Tibial artery (tissue), 4 donors: ENCODE measurements at places on chromosomes 13 and 19.
A peak's percentile ranks its signal among the peaks of the same experiment; 100 is the strongest.

DNA sequence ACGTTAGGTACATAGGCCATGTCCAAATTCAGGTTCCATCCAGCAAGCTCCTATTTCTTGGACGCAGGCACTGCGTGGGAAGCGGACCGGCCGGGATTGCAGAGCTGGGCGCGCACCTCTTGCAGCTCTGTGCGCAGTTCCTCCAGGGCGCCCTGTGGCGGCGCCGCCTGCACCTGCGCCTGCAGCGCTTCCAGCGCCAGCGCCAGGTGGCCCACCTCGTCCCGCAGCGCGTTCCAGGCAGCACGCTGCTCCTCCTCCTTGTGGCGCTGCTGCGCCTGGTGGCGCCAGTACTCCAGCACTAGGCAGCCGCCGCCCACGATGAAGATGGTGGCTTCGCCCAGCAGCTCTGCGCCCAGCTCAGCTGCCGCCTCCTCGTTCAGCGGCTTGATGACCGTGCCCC, 31.1 kb downstream of the OPA3 start:
- DNase-seq: no peak

DNA sequence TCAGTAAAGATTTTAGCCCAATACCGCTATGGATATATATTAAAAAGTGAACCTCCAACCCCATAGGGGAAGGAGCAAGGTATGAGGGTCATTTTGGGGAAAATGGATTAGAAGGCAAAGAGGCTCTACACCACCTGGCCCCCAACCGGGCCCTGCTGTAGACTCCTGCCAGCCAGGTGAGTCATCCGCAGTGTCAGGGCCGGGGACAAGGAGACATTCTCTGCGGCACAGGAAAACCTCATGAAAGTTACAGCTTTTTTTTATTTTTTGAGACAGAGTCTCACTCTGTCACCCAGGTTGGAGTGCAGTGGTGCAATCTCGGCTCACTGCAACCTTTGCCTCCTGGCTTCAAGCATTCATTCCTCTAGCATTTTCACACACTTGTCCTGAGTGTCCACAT, 32.0 kb downstream of the ZFR2 start:
- DNase-seq: no peak

DNA sequence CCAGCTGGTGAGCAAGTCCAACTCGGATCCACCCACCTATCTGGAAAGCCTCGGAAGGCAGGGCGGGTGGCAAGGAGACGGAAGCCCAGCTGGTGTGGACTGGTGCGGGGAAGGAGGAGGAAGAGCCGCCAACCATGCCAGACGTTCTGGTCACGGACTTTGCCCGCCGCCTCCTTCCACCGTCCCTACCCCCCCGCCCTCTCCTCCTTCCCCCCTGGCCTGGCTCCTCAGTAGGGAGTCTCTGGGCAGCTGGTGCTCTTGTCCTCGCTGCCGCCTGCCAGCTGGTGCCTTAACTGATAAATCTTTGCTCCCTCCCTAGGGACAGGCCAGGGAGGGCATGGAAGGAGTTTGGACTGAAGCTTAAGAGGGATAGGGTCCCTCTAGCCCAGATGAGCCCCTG, 4.8 kb downstream of the SYNGR4 start:
- DNase-seq: no peak

DNA sequence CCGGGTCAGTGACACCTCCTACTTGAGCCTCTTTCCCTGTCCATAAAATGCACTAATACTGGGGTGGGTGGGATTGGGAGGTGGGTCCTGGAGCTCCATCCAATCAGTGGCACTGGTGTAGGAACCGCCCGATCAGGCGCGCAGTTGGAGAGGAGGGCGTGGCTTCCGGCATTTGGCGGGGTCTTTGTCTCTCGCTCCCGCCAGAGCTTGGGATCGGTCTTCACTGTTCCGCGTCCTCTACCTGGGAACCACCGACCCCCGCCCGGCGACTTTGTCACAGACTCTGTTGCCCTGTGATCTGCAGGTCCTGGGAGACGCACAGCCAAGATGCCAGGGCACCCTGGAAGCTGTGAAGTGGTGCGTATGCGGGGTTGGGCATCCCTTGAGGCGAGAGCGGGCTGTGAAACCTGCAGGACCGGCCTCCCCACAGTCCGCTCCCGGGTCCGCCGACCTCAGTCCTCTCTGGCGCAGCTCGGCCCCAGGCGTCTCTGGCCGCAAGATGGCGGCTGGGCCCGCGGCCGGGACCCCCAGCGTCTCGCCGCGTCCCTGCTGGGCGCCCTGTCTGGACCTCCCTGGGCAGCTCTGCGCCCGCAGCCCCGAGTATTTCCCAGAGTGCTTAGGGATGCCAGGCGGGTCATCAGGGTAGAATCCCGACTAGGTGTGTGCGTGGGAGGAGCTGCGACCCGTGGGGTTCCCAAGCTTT, 41.6 kb upstream of the ZNF730 start:
- DNase-seq: peak; percentile 20

GRCh38 chr19:8251025-8251472, 41.9 kb downstream of the CERS4 start:
- peak; percentile 88 for DNase-seq

DNA sequence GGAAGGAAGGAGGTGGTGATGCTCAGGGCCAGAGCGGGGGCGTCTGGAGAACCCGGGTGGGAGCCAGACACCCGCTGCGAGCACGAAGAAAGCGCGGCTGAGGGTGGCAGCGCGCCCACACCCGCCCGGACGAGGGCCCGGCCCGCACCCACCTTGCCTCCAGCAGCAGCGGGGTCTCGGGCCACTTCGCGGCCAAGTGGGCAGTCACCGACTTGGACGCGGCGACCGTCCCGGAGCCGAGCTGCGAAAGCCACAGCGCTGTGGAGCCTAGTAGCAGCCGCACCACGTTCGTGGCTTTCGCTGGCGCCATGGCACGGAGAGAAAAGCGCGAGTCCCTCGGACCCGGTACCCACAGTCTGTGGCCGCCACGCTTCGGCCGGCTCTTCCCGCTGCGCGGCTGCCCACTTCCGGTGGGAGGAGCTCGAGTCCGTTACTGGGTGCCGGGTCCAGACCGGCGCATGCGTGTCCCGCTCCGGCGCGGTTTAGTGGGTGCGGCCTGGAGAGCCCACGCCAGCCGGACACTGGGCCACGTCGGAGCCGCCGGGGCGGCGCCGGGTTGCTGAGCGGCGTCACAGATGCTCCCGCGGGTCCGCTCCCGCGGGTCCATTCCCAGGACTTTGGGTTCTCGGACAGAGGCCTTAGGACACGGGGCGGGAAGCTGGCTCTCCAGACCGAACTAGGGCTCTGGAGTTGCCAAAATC, at the start of gene UGGT2:
Gene UGGT2 (minus strand): TSS at position 399 of the 701 bp plus-strand sequence. CDS start 89 bp downstream, at position 310.
- DNase-seq: peak; percentile 92

GRCh38 chr19:41776700-41777099, 19.7 kb upstream of the CEACAM3 start:
- no peak for DNase-seq

DNA sequence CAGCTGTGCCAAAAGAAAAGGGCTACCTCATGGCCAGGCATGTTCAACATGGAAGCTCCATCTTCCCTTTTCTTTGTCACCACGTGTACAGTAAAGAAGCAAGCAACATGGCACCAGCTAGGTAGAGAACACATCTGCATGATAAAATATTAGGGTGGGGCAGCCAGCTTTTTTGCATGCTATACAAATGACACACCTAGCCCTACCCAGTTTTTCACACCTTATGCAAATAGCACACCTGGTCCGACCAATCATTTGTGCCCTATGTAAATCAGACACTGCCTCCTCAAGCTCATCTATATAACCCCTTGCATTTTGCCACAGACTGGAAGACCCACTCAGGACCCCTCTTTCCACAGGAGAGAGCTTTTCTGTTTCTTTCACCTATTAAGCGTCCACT, 85.5 kb downstream of the STOML3 start:
- DNase-seq: no peak

DNA sequence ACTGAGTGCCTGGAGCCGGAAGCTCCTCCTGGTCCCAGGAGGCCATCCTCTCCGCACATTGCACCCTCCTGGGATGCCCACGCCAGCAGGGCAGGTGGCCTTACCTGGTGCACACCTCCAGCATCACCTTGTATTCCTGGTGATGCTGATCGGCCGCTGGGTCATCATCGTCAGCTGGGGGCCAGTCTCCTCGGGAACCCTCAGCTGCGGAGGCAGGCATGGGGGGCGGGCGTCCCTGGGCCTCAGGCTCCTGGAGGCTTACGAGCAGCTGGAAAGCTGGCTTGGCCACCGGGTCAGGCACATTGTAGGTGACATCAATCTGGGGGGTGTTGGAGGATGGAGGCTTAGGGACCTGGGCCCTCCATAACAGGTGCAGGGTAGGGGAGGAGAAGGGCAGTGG, 13.7 kb downstream of the F2RL3 start:
- DNase-seq: no peak

DNA sequence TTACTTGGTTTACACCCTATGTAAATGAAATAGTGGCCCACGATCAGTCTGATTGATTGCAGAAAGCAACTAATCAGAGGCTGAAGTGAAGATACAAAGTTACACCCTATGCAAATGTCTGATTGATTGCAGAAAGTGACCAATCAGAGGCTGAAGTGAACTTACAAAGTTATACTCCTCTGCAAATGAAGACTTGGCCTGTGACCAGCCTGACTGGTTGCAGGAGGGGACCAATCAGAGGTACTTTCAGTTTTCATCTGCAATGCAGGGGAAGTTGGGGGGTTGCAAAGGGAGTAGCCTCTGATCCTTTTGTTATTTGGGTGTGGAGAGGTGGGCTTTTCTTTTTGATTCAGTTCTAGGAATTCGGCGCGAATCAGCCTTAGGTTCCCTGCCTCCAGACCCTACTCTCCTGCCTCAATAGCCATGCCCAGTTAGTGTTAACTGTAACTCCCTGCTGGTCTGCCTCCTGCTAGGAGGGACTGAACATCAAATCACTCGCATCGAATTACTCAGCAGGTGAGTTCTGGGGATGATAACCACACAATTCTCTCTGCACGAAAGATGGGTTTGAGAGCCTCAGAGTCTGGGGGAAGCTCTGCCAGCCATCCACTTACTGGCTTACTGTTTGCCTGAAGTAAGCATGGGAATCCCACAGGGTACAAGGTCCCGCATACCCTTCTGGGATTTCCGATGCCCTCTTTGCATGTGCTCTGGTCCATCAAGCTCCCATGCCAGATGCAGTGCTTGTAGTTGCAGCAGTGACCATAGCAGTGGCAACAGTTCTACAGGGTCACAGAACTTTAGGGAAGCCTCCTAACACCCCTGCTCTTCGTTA, 7.5 kb downstream of the ARL11 start:
- no peak for DNase-seq

- DNase-seq: peak; percentile 65
These were observed 636 bp upstream of the FOXO1 start for GRCh38 chr13:40666933-40667621.

GRCh38 chr13:35496761-35497386, 20.4 kb upstream of the MAB21L1 start:
- DNase-seq: no peak

DNA sequence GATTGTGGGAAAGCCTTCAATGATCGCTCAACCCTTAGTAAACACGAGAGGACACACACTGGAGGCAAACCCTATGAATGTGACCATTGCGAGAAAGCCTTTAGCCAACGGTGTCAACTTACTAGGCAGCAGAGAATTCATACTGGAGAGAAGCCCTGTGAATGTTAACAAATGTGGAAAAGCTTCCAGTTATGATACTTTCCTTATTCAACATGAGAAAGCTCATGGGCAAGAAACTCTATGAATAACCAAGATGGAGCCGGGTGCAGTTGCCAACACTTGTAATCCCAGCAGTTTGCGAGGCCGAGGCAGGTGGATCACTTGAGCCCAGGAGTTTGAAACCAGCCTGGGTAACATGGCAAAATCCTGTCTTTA, 15.8 kb upstream of the ZNF8 start:
- no peak for DNase-seq

DNA sequence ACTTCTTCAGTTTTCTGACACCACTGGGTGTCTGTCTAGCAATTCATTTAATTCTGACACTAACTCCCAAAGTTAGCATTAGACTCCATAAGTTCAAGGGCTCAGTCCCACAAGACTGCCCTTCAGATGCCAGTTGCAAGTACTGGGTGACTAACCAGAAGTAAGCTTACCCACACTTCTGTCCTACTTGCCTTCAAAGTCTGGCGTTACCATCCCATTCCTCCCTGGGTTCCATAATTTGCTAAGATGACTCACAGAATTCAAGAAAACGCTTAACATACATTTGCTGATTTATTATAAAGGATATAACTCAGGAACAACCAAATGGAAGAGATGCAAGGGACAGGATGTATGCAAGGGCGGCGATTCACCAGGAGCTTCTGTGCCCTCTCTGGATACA, 45.5 kb upstream of the NPAS1 start:
- no peak for DNase-seq

DNA sequence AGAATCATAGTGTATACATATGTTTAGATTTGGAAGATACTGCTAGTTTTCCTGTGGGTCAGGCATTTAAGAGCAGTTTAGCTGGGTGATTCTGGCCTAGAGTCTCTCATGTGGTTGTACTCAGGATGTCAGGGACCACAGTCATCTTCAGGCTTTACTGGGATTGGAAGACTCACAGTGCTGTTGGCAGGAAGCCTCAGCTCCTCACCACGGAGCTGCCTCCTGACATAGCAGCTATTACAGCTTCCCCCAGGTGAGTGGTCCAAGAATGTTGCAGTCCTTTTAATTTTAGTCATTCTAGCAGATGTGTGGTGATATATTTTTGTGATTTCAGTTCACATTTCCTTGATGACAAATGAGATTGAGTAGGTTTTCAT, 16.9 kb upstream of the GPR18 start:
- no peak for DNase-seq

- DNase-seq: no peak
These were observed 32.5 kb downstream of the MCF2L start for GRCh38 chr13:113001241-113002140.

GRCh38 chr13:95462801-95463200, 89.7 kb upstream of the CLDN10 start:
- no peak for DNase-seq

GRCh38 chr13:43316946-43317353, 293.6 kb downstream of the DNAJC15 start:
- peak; percentile 28 for DNase-seq

- peak; percentile 51 for DNase-seq
These were observed 63.6 kb downstream of the RASA3 start for GRCh38 chr13:114068656-114069318.

- peak; percentile 86 for DNase-seq
These were observed 8.7 kb downstream of the BRD4 start for GRCh38 chr19:15323496-15324235.

GRCh38 chr13:36959456-36960116, 39.5 kb upstream of the SMAD9 start:
- no peak for DNase-seq

GRCh38 chr19:42199440-42200115, 17.9 kb downstream of the DEDD2 start:
- peak; percentile 55 for DNase-seq

DNA sequence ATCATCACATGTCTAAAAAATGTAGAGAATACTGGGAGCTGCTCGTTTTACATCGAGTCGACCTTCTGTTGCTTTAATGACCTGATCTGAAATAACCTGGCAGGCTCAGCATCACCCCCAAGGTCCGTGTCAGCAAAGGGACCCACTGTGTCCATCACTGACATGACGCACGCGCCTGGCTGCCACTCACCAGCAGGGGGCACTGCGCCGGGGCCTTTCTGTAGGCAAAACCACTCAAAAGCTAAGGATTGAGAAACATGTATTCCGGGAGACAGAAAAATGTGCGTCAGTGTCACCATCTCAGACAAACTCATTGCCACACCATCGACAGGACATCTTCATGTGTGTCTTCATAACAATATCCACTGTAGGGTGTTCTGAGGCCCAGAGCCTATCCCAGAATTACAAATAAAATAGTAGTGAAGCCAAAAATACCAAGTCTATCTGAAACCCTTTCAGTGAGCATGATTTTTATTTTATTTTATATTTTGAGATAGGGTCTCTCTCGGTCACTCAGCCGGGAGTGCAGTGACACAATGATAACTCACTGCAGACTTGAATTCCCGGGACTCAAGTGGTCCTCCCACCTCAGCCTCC, 130.3 kb upstream of the LSM14A start:
- DNase-seq: peak; percentile 72

- DNase-seq: no peak
These were observed 73.0 kb upstream of the MAB21L1 start for GRCh38 chr13:35549481-35549880.
